Type B pancreatic cell (in vitro differentiated cells): ENCODE measurements at places on chromosomes 1 and 21.

GRCh38 chr1:184507165-184507564, 120.3 kb downstream of the C1orf21 start:
- DNase-seq, result no peak

DNA sequence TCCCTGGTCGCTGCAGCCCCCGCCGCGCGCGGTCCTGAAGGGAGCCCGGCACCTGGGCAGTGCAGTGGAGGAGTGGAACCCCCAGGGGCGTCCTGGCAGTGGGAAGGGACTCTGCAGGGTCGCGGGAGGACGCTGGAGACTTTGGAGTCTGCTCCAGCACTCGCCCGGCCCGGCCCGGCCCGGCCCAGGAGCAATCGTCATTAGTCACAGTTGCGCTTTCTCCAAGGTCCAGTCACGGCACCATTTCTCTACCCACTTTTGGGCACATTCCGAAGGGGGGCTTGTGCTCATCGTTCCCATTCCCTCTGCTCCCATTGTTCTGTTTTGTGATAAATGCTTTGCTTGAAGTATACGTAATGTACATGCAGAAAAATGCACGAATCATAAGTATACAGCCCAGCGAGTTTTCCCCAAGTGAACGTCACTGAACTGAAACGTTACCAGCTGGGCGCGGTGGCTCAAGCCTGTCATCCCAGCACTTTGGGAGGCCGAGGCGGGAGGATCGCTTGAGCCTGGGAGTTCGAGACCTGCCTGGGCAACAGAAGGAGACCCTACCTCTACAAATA, 999 bp downstream of the THAP3 start:
- DNase-seq, result no peak

DNA sequence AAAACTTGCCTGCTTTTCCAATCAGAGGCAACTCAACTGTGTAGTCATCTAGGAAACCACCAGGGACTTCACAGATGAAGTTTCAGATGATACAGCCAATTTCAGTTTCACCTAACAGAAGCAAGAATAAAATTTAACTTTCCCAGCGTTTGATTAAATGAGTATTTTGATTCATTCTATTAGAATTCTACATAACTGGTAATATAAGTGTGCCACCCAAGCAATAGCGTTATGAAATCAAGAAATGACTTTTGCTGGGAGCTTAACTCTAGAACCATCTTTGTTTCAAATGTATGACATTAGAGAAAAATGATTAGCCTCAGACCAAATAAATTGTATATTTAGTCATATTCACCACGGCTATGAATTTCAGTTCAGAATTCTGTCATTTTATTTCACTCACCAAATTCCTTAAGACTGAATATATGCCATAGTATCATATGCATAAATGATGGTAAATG, 239.3 kb downstream of the NRIP1 start:
- no peak for DNase-seq

DNA sequence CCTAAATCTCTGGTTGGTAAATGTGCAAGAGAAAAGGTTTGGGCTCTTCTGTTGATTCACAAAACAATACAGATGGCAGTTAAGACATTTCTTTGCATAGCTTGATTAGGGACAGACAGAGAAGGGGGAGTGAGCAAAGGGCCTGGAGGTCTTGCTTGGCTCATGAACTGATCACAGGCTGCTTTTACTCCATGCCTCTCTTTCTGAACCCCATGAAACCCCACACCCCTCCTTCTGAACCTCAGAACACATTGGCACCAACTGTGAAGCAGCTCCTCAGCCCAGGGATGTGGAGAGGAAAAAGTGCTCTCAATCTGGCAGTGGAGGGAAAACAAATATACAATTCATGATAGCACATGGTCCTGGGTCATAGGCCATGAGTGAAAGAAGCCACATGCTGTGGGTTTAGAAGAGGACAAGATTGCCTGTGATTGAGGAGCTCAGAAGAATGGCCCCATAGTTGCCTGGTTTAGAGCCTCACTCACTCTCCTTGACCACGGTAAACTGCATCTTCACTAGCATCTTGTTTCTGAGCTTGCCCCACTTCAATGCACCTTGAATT, 111.6 kb upstream of the GADD45A start:
- no peak for DNase-seq

GRCh38 chr1:227899141-227899819, 48.5 kb downstream of the WNT9A start:
- DNase-seq, result peak; percentile 52

- DNase-seq, result no peak
Measured at GRCh38 chr1:248841702-248842395, 3.8 kb downstream of the ZNF672 start.

DNA sequence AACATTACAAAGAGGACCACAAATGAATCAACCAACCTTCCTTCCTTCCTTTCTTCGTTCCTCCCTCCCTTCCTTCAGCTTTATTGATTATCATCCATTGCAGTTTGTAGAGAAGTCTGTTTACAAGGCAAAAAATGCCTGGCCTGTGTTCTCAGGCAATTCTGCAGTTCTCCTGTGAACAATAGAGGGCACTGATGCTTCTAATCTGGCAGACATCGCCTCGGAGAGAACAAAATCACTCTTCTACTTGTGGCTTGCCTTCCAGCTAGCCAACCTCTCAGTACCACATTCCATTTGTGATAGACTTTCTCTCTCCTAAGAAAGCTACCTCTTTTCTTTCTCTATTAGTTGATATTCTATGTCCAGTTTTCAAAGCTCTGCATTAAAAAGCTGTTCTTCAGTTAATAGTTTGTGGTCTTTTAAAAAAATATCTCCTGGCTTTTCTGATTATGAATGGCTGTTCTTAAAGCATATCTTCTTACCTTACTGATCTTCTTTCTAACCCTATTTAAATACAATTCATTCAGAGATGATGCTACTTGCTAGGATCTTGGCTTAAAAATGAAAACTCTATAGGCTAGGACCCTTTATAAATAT, 26.9 kb upstream of the ESRRG start:
- no peak for DNase-seq

DNA sequence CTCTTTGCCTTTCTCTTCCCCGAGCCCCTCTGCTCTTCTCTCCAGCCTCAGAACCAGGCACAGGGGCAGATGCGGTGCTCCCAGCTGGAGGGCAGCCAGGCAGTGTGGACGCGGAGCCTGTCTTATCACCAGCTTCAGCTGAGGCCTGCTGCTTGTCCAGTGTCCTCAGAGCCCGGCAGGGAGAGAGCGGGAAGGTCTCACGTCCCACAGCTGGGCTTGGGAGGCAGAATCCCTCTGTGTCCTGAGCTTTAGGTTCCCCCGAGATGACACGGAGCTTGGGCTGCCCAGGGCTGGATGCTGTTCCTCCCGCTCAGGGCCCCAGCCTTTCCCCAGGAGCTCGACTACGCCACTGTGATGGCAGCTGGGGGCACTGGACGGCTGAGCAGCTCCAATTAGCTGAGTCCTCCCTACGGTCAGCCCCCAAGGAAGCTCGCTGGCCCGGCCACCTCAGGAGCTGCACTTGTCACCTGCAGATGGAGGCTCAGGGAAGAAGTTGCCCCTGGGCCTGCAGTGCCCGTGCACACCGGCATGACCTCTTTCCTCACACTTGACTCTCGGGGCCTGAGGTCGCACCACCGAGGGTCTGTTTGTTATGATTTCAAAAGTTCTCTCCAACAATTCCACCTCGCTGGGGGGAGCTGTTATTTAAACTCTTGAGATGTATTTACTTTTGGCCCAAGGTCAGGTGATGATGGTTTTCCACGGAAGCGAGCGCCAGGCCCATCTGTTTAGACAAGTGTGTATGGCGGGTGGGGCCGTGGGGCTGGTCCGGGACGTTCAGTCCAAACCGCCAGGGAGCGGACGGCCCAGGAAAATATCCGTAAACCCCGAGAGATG, 127.3 kb downstream of the SIK1 start:
- no peak for DNase-seq

GRCh38 chr1:55311057-55311641, 96.0 kb upstream of the USP24 start:
- no peak for DNase-seq

GRCh38 chr1:180415236-180415848, 87.0 kb downstream of the ACBD6 start:
- DNase-seq, result no peak

- no peak for DNase-seq
Measured at GRCh38 chr1:24713176-24713575, 32.1 kb upstream of the CLIC4 start.

GRCh38 chr1:186849271-186849671, 20.5 kb downstream of the PLA2G4A start:
- DNase-seq, result no peak

- no peak for DNase-seq
Measured at GRCh38 chr1:22539510-22540118, 23.7 kb upstream of the EPHA8 start.

DNA sequence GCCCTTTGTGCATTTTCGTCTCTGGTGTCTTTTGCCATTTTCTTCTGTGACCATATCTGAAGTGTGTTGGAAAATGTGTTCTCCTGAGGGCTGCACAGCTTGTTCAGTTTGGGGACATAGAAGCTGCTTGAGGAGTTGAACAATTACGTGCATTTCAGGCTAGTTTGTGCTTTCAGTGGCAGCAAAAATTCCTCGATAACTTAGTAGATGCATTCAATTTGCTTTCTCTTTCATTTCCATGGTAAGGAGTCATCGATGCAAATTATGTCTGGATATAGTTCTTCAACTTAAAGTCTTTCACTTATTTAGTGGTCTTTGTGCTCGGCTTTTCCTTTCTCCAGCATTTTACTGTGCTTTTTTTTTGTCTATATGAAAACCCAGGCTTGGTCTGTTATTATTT, 441.5 kb downstream of the PLA2G4A start:
- DNase-seq, result no peak
